ENCODE measurements at places on chromosomes 1 and 21.

DNA sequence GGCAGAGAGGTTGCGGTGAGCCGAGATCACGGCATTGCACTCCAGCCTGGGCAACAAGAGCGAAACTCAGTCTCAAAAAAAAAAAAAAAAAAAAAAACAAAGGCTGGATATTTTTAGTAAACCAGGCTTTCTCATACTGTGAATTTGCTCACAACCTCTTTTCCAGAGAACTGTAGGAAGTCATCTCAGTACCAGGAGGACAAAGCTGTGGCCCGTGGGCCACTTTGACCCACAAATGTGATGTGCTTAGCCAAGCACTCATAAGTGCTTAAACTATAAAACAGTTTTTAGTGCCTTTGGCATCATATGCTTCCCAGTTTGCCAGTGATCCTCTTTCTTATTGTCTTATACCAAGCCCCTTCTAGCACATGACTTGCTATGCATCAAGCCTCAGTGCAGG is 46.5 kb downstream of the RNF11 start:
- no peak for DNase-seq

DNA sequence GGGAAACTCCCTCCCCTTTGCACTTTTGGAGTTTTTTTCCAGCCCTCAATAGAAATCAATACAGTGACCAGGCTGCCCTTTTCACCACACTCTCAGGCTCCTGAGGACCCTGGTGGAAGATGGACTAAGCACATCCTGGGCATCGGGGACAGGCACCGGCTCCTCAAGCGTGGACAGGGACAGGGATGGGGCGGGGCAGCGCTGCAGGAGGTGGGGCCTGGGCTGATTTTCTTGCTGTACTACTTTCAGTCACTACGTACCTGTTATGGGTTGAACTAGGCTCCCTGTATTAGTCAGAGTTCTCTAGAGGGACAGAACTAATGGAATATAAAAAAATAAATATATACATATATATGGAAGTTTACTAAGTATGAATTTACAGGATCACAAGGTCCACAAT is 2.5 kb downstream of the MX2 start:
- no peak for DNase-seq

- DNase-seq: no peak
These were observed 532.1 kb upstream of the NR5A2 start for GRCh38 chr1:199495432-199495831.

- no peak for DNase-seq
These were observed 41.1 kb downstream of the PRKAA2 start for GRCh38 chr1:56686169-56686568.

- DNase-seq: no peak
These were observed 197.5 kb downstream of the ZNF326 start for GRCh38 chr1:90192408-90192807.

DNA sequence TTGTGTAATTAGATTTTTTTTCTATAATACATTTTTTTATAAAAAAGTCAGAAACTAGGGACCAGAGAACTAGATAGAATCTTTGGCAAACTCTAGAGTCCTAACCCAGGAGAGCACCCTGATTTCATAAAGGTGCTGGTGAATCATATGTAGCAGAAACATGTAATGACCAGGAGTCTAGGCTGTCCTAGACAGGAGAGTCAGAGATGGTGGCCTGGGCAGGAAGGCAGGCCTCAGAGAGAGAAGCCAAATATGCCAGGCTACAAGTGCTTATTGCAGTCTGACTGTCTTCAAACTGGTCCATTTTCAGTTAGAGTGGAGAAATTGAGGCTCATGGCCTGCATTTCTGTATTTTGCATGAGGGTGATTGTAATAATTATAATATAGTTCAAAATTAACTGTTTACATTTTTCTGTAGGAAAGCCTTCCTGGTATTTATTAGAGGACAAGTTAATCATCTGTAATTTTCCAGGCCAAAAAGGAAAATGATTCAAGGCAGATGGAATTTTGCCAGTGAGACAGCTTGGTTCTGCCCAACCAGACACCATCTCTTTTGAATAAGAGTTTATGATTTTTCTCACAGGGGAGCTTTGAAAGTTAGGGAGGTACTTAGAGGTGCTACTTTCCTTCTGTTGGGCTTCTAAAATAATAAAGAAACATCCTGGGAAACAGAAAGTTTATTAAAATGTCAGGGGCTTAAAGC is 129.8 kb downstream of the S1PR1 start:
- DNase-seq: no peak

GRCh38 chr1:10900251-10900651 is 103.8 kb upstream of the CASZ1 start:
- no peak for DNase-seq

DNA sequence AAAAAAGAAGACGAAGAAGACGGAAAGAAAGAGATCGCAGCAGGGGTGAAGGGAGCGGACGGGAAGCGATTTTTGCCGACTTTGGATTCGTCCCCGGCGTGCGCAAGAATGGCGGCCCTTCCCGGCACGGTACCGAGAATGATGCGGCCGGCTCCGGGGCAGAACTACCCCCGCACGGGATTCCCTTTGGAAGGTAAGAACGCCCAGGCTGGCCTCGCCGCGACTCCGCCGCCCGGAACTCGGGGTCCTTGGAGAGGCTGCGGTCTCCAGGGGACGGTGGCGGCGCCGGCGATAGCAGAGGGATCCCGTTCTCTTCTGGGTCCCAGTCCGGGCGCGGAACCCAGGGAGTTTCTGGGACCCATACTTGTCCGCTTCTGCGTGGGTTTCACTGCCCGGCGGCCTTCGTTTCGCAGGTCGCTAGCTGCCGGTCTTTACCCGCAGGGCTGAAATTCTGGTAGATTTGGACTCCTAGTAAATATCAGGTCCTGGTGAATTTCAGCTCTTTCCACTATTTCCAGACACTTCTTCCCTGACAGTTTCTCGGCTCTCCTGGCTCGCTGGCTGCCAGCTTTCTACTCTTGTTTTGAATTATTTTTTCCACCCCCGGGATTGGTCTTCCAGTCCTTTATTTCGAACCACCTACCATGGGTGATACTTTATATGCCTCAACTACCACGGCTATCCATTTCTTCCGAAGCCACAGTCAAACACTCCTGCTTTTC is 1.0 kb downstream of the PAX7 start:
- DNase-seq: no peak

DNA sequence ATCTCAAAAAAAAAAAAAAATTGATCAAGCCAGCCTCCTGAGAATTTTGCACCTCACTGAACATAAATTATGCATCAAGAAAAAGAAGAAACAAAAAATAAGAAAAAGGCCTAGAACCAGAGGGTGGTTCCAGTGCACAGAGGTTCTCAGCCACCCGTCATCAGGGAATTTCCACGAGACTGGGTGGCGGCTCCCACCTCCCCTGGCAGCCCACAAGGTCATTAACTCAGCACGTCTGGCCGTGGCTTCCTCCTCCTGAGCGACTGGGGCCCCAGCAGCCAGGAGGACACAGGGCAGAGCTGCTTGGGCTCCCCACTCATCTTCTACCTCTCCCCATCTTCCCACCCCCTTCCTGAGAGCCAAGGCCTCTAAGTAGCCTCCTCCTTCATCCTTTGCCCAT is 15.7 kb upstream of the TMEM51 start:
- no peak for DNase-seq

DNA sequence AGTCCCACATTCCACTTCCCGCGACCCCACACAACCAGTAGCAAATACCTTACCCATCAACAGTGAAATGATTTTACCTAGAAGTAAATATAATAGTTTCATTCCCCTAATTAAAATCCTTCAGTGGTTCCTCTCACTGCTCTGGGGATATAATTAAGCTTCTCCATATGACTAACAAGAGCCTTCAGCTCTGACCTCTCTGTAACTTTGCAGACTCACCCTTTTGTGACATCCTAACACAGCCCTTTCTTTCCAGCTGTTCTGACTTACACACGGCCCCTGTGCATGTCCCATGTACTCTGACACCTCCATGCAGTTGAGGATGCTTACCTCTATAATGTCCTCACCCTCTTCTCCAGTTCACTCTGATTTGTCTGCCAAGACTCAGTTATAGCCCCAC is 137.3 kb upstream of the SPAG17 start:
- DNase-seq: no peak

- DNase-seq: no peak
These were observed 141.3 kb downstream of the SPATA46 start for GRCh38 chr1:162235241-162235800.

DNA sequence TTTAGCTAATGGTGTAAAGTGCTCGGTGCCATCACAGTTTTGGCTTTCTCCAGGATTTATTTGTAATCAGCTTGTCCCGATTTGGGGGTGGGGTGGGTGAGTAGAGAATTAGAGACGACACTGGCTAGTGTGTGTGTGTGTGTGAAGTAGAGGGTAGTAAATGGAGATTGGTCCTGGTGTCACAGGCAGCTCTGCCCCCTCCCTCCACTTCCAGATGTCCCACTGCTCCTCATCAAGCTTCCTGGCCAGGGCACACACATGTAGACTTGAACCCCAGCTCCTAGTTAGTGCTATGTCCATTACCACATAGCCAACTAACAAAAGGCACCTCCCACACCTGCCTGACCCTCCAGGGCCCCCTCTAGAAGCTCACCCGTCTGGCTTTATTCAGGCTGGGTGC is 3.2 kb downstream of the TRNP1 start:
- DNase-seq: no peak

- no peak for DNase-seq
These were observed 60.3 kb upstream of the ZNF648 start for GRCh38 chr1:182121787-182122186.

DNA sequence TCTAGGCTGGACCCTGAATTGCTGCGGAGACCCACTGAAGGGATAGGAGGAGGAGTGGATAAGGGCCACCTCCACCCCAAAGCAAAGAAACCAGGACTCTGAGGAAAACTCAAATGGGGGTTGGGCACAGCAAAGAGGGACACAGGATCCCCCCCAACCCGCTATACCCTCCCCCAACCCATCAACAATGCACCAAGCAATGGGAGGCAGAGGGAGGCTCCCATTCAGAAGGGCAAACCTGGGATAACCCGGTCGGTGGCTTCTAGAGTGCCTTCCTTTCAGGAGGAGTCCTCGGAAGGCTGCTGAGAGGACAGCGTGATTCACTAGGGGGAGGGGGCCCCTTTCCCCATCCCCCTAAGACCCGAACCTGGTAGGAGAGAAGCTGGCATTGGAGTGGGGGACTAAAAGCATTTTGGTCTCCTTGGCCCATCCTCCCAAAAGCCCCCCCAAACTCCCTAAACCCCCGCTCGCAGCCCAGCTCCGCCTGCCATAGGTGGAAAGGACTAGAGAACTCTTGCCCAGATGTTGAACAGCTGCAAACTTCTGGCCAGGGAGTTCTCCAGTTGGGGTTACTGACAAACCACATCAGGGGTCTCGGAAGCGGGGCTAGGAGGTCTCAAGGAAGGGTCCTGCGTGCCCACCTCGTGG is 1.3 kb downstream of the MEF2D start:
- DNase-seq: no peak

DNA sequence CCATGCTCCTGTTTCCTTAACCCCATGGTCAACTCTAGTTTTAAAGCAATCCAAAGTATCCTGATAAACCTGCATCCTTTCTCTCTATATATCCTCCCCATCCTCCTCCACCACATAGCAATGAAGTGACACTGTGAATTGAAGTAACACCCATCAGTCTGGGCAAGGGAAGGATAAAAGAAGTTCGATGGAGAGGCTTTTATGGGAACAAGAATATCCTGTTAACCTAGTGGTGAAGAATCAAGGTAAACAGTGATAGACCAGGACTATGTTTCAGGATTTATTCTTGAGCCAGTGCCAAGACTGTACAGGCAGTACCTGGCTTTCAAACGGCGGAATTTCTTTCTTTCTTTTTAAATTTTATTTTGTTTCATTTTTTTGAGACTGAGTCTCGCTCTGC is 17.6 kb downstream of the RABIF start:
- DNase-seq: no peak

GRCh38 chr1:40868051-40868723 is 6.0 kb upstream of the CITED4 start:
- no peak for DNase-seq

DNA sequence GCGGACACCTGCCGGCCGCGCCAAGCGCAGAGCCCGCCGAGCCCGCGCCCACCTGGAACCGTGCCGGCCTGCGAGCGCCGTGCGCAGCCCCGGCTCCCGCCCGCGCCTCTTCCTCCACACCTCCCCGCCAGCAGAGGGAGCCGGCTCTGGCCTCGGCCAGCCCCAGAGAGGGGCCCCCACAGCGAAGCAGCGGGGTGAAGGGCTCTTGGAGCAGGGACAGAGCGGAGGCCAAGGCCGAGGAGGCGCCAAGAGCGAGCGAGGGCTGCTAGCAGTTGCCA is 50.1 kb upstream of the KRTAP19-8 start:
- DNase-seq: no peak

DNA sequence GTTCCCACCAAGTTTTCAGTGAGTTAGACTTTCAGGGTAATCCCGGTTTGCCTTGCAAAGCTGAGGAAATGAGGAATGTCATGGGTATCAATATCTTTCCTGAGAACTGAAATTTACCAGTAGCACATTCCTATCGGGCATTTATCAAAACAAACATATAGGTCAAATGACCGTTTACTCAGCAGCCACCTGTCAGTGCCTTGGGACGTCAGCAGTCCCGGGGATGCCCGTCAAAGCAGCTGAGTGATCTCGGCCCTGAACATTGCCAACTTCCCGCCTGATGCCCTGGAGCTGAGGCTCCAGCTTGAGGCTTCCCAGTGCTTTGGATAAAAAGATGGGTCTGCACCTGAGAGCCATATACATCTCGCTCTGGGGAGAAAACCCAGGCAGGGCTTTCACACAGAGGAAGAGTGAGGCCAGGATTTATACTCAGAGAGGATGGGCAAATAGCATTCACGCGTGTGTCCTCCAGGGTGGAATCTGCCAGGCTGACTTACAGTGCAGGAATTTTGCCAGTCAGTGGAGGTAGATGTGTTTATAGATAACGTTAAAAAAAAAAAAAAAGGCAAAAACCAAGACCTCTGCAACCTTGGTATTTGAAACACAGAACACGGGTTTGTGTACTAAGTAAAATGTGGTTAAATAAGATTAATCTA is 435.7 kb upstream of the VAMP3 start:
- no peak for DNase-seq

- no peak for DNase-seq
These were observed 65.4 kb upstream of the STUM start for GRCh38 chr1:226482975-226483700.

- DNase-seq: peak; percentile 56
These were observed 251.6 kb upstream of the SGIP1 start for GRCh38 chr1:66282343-66282852.

DNA sequence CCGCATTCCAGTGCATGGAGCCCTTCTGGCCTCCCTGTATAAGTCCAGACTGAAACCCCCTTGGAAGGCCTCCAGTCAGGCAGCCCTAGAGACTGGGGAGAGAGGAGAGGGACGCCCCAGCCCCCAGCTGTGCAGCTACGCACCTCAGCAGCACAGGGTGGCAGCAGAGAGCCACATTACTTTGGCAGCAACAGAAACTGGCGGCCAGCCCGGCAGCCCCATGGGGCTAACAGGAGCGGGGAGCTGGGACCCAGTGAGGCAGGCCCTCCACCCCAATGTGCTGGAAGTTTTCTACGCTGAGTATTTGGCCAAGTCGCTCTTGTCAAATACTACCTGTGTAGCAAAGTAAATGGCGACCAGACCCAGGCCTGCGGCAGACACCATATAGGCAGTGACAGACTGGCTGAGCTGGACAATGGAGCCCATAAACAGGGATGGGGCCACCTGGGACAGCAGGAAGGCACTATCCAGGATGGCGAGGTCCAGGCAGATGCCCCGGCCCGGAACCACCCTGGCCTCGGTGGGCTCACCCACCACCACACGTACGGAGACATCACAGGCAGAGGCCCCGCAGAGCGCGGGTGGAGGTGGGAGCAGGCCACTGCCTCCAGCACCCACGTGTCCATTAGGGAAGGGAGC is 21.2 kb downstream of the SLC45A3 start:
- DNase-seq: peak; percentile 27

- no peak for DNase-seq
These were observed 186.3 kb downstream of the RERE start for GRCh38 chr1:8631163-8631562.

All from T-helper 22 cell (primary cell).